ENCODE measurements at places on chromosomes 7 and 10. TPM values are rescaled to one million over a fixed set of nuclear protein-coding genes. Genes with fewer than 3 reads are reported as not detected.

GRCh38 chr10:32142646-32143045 is 86.4 kb upstream of the KIF5B start:
- no peak for DNase-seq

GRCh38 chr7:150322114-150322832 is 882 bp upstream of the LRRC61 start:
- DNase-seq = no peak

DNA sequence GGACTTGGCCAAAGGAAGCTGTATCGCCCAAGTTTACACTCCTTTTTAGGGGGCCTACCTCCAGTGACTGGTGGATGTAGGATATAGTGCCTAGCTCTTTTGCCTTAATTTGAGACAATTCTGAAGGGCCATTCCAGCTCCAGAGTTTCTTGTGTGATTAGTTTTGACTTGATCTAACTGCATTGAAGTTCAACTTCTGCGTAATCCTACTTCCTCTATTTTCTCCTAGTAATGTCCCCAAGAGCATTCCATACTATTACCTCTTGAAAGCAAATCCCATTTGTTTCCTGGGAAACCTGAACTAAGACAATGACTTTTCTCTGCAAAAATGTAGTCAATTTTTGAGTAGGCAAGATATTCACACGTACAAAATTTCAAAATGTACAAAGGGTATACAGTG is 4.7 kb upstream of the H2AZ2 start:
- DNase-seq = no peak

GRCh38 chr7:29976673-29977415 is 12.8 kb downstream of the SCRN1 start:
- DNase-seq = no peak

DNA sequence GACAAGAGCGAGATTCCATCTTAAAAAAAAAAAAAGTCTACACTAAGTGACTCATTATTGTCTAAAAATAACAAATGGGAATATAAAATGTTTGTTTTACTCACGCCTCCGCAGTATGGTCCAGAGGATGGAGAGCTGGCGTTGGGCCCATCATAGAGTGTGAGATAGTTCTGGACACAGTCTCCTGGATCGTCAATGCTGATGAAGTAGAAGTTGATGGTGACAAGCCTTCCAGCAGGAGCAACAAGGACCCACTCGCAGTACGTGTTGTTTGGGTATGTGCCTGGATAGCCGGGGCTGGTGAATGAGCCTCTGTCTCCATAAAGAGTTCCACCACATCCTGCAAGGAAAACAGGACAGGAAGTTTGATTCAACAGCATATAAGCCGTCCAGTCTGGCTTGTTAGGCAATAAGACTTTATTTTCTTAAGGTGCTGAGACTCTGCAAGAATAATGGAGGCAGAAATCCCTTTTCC is 11.5 kb upstream of the RSU1 start:
- no peak for DNase-seq

DNA sequence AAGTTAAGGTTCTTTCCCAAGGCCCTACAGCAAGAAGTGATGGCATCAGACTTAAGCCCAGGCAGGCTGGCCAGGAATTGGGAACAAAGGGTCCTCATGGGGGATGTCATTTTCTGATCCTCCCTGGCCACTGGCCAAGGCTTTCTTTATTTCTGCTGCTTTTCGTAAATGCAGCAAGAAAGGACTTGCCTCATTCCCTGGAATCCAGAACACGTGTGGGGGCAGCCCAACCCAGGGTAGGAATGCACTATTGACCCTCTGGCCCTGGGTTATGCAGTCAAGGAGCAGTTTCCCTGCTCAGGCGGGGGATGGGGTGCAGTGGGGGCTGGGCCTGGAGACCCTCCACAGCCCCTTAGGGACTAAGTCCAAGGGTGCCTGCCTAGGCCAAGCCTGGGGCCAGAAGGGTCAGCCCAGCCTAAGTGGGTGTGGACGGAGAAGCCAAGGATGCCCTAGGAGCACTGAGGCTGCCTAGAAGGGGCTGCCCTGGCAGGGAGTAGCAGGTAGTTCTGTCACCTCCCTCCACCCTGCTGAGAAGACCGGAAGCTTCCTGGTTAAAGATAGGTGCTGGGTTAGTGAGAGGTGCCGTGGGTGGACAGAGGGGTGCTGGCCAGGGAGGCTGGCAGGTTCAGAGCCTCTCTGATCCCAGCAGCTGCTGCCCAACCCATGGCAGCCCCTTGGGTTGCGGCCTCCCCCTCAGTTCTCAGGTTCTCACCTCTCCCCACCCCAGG is 179.2 kb downstream of the SH3PXD2A start:
- DNase-seq = no peak

GRCh38 chr10:131514454-131514853 is 202.9 kb upstream of the TCERG1L start:
- no peak for DNase-seq

DNA sequence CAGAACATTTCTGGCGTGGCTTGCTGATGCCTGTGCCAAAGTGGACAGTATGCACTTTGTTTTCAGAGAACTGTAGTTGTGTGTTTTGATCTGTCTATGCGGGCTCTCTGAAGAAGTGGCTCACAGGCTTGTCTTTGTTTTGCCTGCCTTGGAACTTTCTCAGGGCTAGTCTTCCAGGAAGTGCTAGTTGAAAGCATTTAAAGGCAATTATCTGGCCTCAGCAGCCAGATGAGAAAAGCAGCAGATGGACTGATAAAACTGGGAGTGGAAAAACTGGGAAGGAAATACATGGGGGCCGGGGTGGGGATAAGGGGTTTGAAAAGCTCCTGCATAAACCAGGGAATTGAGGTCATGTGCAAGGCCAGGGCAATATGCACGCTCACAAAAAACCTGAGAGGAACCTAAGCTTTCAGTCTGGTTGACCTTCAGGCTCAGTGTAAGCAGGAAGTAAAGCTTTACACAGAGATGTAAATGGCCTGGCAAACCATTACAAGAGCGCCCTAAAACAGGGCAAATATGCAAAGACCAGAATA is 94.5 kb downstream of the ZNF33B start:
- no peak for DNase-seq

DNA sequence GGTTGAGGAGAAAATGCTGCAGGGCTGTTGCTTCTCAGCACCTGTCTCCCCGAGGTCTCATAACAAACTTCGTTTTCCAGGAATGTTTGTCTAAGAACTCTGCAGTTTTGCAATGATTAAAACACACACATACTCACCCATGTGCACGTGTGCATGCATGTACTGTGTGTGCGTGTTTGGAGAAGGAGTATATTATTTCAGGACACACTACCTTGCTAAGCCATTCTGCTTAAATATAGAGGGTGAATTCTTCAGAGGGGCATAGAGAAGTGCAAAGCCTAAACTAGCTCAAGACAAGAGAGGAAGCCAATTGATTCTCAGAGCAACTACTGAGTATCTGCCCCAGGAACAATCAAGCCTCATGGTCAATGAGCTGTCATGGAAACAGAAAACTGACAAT is 298.4 kb upstream of the MGMT start:
- DNase-seq = no peak

DNA sequence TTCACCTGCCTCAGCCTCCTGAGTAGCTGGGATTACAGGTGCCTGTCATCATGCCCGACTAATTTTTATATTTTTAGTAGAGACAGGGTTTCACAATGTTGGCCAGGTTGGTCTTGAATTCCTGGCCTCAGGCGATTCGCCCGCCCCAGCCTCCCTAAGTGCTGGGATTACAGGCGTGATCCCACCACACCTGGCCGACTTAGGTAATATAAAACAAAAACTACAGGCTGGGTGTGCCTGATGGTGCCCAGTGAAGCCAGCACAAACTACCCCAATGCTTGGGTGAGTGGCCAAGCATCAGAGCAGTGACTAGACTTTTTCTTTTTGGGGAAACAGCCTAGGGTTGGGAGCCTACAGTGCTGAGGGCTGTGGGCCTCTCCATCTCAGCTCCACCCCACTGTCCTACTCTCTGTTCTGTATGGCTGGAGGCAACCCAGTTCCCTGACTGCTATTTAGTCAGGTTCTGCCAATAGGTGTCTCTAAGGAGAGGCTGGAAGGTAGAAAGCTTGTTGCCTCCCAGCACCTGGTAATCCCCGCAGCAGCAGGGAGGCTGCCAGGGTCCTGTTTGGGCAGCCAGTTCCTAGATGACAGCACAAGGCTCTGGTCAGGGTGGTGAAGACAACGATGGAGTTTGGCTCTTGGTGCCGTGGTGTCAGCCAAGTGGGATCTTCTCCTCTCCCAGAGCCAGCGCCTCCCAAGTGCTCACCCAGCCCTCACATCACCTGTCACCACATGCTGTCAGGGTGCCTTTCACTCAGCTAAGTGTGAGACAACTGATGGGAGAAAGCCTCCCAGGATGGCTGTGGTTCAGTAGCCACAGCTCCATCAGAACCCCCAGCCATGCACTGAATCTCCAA is 10.4 kb upstream of the NACAD start:
- no peak for DNase-seq

GRCh38 chr7:41735206-41735605 is 32.3 kb upstream of the INHBA start:
- DNase-seq = no peak

DNA sequence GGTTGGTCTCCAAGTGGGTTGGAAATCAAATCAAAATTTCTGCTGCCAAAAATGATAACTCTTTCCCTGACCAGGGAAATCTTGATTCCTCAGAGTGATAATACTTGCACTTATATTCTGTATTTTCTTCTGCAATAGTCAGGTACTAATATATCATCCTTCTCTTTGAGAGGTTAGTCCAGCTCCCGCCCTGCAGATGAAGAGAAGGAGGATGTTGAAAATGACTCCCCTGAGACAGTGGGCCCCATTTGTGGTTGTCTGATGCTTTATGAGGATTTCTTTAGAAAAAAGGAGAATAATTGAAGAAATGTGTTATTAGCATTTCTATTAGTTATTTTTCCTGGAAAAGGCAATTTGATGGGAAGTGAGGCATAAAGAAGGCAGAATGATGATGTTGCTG is 213.0 kb downstream of the SEC23IP start:
- no peak for DNase-seq

- DNase-seq = no peak
Observed at GRCh38 chr10:122051609-122052385, 62.8 kb downstream of the TACC2 start.

GRCh38 chr7:129373651-129374428 is 60.4 kb upstream of the STRIP2 start:
- DNase-seq = no peak

DNA sequence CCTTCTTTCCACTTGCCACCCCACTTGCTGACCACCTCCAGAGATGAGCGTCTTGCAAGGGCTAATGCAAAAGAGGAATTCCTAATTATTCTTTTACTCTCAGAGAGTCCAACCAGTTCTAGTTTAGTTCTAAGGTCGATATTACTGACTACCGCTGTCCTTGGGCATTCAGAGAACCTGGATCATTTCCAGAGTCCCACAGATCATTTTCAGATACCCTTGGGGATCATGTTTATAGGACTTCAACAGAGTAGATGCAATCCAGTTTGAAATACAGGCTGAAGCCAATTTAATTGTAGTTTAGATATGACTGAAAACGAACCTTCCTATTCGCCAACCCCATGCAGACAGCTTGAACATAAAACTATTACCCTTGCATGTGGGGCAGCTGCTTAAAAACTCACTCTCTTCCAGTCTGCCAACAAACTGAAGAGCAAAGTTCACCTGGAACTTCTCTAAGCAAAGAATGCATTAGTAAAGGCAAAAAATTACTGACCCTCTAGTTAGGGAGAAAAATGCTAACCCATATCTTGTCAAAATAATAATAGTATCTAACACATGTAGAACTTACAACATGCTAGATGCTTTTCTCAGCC is 22.4 kb downstream of the CFAP69 start:
- DNase-seq = no peak

DNA sequence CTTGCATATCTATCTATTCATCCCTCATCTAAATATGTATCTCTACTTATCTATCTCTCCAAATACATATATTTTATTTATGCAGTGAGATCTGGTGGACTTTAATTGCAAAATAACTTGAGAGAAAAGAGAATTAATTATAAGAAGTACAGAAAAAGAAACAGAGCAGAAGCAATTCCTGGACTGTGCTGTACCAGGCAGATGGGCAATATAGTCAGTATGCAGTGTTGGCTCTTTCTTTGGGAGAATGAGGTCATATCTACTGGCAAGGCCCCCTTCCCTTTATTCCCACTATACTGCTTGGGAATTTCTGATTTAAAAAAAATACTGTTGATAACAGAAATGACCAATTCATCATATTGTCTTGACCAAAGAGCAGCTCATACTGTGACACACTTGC is 49.0 kb upstream of the TOMM7 start:
- no peak for DNase-seq

DNA sequence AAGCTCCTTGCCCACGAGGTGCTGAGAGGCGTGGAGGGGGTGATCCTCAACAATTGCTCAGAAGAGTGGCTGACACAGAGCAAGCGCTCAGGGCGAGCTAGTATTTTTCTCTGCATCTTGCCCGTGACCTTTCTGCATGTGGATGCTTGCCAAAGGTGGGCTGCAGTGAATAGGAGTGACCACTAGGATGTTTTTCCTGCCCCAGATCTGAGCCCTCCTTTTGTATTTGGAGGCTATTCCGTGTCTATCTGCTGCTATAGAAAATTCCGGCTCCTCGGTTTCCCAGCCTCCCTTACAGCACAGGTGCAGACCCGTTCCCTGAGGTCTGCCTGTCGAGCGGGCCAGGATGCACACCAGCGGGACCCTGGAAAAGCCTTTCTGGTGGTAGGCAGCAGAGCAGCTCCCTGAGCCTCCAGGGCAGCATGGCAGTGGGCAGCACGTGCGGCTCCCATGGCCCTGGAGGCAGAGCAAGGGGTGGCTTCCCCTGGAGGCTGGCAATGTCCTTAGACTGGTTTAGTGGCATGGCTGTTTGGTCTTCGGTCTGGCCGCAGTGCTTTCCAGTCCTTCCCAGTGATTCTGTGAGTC is 145.1 kb upstream of the PCBD1 start:
- no peak for DNase-seq

DNA sequence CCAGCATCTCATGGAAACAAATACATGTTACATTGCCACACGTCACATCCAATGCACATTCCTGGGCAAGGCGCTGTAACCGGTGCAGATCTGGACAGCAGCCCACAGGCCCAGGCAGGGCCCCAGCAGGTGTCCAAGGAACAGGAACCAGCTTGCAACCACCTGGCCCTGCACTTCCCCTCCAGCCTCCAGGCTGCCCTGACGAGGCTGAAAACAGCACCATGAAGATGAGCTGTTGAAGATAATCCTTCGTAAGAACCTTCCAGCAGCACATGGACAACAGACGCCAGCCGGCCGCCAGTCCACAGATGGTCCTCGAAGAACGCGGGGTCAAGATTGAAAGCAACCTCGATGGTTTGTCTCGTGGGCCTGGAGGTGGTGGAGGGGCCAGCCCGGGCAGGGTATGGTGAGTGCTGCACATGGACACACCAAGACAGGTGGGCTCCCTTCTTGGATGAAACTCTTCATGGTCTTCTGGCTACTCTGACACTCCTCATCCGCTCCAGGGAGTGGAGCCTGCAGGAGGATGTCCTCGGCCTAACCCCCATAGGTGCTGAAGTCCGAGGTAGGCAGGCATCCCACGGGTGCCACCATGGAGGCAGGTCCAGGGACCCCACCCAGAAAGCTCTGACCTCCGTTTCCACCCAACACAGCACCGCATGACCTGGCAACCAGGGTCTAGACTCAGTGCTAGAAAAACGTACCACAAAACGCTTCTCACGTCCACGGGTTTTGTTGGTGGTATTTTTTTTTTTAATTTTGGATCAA is 22.9 kb downstream of the PDGFA start:
- DNase-seq = no peak

Gene SEMA3D
- total RNA-seq = 3.5 TPM

Gene CABCOCO1
- not detected for total RNA-seq

Gene ZNF117
- total RNA-seq = 13.0 TPM

Gene DNAJC9
- 29.2 TPM for total RNA-seq

Gene CACNA2D1
- 27.3 TPM for total RNA-seq

Gene SORCS1
- 4.9 TPM for total RNA-seq

Gene IFIT2
- 0.40 TPM for total RNA-seq

Gene PDE6C
- not detected for total RNA-seq

All from H1 (cell line).